ENCODE measurements at places on chromosomes 7 and 10. TPM values are rescaled to one million over a fixed set of nuclear protein-coding genes. Genes with fewer than 3 reads are reported as not detected.

Gene CPA2
- total RNA-seq: not detected

Gene RELN
- 31.9 TPM for total RNA-seq

DNA sequence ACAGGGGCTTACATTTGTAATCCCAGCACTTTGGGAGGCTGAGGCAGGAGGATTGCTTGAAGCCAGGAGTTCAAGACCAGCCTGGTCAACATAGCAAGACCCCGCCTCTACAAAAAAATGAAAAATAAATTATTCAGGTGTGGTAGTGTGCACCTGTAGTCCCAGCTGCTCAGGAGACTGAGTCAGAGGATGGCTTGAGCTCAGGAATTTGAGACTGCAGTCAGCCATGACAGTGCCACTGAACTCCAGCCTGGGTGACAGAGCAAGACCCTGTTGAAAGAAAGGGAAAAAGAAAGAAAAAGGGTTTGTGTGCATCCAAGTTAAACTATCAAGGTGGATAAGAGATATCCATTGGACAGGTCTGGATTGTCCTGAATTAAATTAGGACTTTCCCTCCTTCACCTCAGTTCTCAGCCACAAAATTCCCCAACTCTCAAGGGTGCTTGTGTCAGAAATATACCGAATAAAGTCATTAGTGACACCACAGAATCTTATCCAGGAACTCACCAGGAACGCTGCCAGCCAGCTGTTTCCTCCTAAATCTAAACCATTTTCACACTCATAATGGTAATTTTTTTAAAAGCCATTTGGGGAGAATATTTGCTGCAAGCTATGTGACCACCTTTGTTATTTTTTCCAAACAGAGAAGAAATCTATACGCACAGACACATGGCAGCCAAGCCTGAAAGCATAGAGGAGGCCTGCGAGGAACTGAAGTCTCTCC is 12.0 kb downstream of the AFAP1L2 start:
- no peak for DNase-seq

Gene POU6F2
- total RNA-seq: 1.3 TPM

- DNase-seq: no peak
These were observed 203.4 kb downstream of the PRPF18 start for GRCh38 chr10:13790196-13790595.

Gene SPDYE6
- total RNA-seq: not detected

DNA sequence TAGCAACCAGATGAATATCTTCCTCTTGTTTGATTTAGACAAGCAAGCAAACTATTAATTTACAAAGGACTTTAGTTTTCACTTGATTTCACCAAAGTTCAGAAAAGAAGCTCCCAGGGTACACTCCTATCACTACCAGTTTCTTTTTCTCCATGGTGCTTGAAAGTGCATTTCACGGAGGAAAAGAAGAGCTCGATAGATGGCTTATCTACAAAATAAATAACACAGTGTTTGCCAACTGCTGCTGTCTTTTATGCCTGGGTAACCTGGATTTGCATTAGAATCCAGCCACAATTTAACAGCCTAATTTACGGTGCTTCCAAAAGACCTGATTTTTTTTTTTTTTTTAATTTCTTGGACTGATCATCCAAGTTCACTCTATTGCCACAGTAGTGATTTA is 275.7 kb downstream of the GPR37 start:
- no peak for DNase-seq

Gene SLC16A12
- total RNA-seq: 31.2 TPM

- no peak for DNase-seq
These were observed 2.6 kb upstream of the TMEM130 start for GRCh38 chr7:98872328-98872924.

DNA sequence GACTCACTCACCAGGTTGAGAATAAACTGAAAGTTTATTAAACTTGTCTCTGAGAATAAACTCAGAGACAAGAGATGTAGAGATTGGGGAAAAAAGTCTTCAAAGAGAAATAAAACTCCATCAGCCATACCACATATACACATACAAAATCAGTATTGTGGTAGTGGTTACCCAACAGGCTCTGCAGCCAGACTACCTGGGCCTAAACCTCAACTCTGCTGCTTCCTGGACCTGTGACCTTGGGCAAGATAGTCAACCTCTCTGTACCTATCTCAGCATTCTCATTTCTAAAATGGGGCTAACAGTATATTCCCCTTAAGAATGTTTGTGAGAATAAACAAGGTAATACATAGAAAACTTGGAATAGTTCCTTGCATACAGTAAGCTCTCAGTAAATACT is 15.3 kb downstream of the TPK1 start:
- no peak for DNase-seq
